ENCODE measurements at places on chromosomes 4 and X.

DNA sequence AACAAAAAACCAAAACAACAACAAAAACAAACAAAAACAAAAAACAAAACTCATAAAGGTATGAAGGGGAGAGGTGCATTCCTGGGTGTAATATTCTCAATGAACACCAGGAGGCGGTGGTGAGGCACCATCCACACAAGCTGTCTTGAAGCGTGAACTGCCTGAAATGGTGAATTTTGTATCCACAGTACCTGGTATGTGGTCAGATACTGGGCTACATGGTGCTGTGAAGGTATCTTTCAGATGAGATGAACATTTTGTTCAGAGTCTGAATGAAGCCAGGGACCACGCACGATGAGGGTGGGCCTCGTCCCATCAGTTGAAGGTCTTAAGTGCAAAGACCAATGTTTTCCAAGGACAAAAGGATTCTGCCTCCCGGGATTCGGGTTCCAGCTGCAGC lies 58.5 kb downstream of the ASMT start:
- no peak for DNase-seq

- DNase-seq = peak; percentile 28
These were observed 55.1 kb downstream of the ZNF330 start for GRCh38 chr4:141275834-141276233.

DNA sequence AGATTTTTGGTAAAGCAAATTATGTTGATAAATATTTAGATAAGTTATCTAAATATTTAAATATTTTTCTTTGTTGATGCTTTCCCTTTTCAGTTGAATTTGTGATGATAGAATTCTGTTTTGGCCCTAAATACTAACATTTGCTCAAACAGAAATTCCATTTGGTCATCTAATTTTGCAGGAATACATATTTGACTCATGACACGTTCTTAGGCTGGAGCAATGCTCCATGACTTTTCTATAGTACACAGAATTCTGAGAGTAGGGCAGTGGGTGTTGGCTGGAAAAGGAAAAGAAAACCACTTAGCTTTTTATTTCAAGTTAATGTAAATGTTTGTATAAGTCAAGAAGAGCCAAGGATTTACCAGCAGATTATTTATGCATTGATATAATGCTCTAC lies 58.6 kb upstream of the GK2 start:
- DNase-seq = no peak

- DNase-seq = no peak
These were observed 165.6 kb downstream of the PALLD start for GRCh38 chr4:168662297-168662984.

- no peak for DNase-seq
These were observed 148.7 kb upstream of the RASGEF1B start for GRCh38 chr4:81620442-81620841.

- DNase-seq = no peak
These were observed 700 bp downstream of the VMA21 start for GRCh38 chrX:151397741-151398070.

DNA sequence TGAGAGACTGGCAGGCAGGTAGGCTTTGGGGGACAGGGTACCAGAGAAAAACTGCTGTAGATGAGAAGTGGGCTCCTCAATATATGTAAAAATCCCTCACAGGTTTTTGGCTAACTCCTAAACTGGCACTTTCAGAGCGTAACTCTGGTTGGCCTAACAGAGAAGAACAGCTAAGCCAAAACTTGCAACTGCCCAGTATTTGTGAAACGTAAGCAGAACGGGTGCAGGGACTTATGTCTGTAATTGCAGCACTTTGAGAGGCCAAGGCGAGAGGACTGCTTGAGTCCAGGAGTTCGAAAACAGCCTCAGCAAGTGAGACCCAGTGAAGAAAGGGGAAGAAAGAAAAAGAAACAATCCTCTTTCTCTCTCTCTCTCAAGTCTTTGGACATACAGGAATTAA lies 25.0 kb downstream of the EIF4E start:
- no peak for DNase-seq

GRCh38 chrX:24241822-24242648 lies 71.8 kb downstream of the SUPT20HL2 start:
- peak; percentile 84 for DNase-seq

DNA sequence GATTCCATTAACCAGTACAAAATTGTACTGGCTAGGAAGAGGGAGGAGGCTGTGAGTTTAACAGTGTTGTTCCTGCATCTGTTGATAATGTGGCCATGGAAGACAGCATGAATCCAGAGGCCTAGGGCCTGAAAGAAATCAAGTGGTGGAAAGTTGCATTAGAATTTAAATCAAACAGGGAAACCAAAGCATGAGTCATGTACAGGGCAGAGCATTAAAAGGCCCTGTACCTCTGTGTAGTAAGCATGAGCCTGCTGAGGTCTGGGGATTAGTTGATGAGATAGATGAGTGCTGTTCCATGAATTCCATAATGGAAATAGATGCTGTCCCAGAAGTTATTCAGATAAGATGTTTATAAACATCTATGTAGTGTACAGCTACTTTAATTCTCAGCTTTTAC lies 58.3 kb downstream of the MID1IP1 start:
- DNase-seq = no peak

DNA sequence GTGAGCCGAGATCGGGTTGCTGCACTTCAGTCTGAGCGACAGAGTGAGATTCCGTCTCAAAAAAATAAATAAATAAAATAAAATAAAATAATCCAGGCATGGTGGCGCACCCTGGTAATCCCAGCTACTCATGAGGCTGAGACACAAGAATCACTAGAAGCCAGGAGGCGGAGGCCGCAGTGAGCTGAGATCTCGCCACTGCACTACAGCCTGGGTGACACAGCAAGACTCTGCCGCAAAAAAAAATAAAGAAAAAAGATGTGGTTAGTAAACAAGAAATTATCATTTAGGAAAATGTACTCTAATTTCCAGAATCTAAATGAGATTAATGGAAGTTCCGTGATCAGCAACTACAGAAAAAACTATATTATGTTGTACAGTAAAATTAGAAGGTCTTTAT lies 14.5 kb upstream of the LRBA start:
- DNase-seq = no peak

DNA sequence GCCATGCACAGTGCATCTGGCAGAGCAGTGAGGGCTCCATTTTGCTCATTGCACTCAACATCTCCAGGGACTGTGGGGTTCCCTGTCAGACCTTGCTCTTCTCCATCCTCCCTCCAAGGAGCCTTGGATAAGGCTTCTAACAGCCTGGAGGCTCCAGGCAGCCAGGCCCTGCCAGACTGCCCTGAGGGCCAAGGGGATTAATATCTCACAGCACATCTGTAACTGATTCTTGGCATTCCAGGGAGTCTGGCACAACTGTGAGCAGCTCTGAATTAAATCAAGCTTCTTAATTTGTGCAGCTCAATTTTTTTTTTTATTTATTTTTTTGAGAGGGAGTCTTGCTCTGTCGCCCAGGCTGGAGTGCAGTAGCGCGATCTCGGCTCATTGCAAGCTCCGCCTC lies 224.5 kb upstream of the PGRMC2 start:
- DNase-seq = no peak

GRCh38 chr4:149555146-149555545 lies 260.5 kb downstream of the IQCM start:
- DNase-seq = no peak

DNA sequence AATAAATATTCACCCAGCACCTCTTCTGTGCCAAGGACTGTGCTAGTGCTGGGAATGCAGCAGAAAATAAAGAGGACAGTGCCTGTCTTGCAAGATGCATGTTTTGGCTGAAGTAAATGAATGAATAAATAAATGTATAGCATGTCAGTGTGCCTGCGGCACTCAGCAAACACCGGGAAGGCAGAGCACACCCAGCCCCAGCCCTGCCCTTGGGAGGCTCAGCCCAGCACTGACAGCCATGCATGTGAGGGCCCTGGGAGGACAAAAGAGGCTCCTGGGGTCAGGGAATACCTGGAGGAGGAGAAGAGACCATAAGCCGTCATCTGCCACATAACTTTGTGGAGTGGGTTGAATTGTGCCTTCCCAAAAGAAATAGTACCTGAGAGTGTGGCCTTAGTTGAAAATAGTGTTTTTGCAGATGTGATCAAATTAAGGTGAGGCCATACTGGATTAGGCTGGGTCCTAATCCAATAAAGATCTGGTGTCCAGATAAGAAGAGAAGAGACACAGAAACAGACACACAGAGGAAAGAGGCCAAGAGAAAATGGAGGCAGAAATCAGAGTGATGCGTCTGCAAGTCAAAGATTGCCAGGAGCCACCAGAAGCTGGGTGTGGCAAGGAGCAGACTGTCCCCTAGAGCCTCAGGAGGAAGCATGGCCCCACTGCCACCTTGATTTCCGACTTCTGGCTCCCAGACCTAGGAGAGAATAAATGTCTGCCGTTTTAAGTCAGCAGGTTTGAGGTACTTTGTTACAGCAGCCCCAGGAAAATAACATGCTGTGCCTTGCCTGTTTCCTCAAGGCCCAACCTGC lies 16.3 kb downstream of the C4orf50 start:
- DNase-seq = no peak

- DNase-seq = no peak
These were observed 2.7 kb downstream of the PNMA6E start for GRCh38 chrX:153398275-153398960.

GRCh38 chr4:36758312-36759178 lies 477.1 kb downstream of the DTHD1 start:
- DNase-seq = no peak

DNA sequence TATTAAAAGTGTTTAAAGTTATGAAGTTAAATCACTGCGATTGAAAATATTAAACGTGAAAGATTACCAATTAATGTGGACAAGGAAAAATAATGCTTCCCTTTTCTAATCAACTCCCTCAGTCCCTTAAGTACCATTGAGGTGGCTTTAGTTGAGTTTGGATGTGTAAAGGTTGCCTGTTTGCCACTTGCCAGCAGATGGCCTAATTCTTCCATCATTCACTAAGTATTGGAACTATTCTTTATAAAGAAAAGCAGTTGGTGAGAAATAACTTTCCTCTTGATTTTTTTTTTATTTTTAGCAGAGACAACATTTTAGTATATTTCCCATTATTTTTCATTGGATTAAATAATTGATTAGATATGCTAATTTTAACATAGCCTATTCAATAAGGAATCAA lies 295.9 kb upstream of the TACR3 start:
- DNase-seq = no peak

- DNase-seq = peak; percentile 13
These were observed 737.8 kb upstream of the FRG1 start for GRCh38 chr4:189202869-189203271.

DNA sequence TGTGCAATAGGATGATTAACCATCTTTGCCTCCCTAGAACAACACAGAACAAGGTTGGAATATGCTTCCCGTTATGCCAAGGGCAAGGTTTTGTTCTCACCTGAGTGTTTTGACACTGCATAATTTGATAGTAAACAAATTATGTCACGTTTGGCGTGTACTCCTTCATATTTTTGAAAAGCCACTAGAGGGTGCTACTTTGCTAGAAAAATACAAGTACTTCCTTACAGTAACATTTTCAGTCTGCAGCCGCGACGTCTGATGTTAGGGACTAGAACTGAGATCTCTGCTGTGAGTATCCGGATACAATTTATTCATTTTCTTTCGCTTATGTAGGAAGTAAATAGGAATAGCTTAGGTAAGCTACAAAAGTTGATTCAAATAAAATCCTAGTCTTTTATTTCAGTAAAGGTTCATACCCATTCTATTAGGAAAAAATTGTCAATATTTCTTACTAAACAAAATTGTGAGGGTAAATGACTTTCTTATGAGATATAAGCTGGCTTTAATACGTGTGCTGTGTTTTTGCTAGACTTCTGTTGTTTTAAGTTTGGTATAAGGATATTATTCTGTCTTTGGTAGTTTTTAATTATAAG lies 181.1 kb upstream of the WDFY3 start:
- DNase-seq = peak; percentile 26

- no peak for DNase-seq
These were observed 4.3 kb downstream of the QRFPR start for GRCh38 chr4:121376556-121376955.

DNA sequence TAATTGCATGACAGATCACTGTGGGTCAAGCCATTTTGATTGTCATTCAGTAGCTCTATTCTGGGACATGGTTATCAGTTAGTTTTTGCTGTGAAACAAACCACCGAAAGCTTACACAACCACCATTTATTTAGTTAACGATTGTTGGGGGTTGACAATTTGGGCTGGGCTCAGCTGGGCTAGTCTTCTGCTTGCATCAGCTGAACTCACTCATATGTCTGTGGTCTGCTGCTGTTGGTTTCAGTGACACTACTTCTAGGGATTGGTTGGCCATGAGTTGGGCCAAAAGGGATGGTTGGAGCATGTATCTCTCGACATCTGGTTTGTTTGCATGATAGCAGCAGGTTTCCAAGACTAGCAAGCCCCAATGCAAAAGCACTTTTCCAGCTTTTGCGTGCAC lies 5.3 kb upstream of the SMIM10 start:
- no peak for DNase-seq

DNA sequence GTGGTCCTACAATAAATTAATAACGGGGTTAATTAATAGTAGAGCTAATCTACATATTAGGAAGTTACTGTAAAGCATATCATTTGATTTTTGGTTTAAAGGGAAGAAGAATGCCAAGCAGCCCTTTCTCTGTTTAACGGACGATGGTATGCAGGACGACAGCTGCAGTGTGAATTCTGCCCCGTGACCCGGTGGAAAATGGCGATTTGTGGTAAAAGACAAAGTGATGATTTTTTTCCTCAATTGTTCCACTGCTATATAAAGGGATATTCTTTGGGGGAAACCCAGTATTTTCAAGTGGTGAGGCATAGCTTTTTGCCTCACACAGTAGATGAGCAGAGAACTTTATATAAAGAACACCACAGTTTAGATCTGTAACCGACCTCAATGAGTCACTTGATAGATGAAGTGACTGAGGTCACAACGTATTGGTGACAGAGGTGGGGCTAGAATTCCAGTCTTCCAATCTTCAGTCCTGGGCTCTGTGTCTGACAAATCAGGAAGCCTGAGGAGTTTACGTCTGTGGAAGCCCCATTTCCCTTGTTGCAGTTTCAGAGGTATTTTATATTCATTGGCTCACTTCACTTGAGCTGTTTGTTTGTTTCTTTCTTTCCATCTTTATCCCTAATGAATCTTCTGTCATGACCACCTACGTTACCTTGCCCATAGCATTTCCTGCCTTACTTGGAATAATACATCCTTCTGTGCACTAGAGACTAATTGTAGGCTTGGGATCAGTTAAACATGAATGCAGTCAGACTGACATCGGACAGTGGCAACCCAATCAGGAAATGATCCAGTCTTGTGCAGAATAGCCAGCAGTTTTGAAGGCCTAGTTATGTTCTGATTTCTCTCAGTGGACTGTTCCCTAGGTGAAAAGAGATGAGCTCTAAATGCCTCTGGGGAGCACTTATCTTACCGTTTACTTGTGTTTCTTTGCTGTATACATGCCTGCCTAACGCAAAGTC lies 30.1 kb downstream of the ZRSR2 start:
- no peak for DNase-seq

DNA sequence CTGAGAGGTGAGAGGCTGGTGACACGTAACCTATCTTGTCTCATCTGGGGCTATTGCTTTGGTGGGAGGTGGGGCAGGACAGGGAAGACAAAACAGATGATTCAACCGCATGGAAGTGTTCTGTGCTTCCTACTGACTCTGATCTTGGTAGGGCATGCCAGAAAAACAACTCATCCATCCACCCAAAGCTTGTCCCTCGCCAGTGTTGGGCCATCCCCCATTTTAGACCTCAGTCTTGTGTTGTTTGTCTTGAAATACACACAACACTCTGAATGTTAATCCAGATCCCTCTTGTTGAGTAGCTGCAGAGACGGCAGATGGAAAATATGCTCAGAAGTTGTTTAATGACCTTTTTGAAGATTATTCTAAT lies 377 bp downstream of the CHRNA9 start:
- DNase-seq = no peak

Measured in HTR-8/SVneo (cell line).